ENCODE measurements at places on chromosomes 3 and 15.
A peak's percentile ranks its signal among the peaks of the same experiment; 100 is the strongest.

- no peak for DNase-seq
Measured at GRCh38 chr15:66866656-66867055, 164.6 kb downstream of the SMAD6 start.

- peak; percentile 86 for DNase-seq
Measured at GRCh38 chr3:4834403-4834866, 144.8 kb upstream of the BHLHE40 start.

DNA sequence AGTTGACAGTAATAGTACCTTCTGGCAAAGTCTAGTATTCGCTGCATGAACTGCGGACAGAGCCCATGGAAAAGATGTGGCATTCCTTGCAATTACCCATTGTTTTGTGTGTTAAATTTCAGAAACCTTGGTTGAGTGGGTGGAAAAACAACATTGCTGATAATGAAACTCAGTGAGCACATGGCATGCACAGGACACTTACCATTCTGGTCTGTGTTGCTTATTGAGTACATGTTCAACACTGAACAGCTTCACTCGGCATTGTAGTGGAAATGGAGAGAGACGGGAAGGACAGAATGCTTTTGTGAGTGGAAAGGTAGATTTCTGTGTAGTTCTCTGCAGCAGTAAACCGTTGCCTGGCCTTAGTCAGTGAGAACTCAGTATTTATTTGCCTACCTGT, 165.3 kb downstream of the FNDC3B start:
- DNase-seq, result no peak

DNA sequence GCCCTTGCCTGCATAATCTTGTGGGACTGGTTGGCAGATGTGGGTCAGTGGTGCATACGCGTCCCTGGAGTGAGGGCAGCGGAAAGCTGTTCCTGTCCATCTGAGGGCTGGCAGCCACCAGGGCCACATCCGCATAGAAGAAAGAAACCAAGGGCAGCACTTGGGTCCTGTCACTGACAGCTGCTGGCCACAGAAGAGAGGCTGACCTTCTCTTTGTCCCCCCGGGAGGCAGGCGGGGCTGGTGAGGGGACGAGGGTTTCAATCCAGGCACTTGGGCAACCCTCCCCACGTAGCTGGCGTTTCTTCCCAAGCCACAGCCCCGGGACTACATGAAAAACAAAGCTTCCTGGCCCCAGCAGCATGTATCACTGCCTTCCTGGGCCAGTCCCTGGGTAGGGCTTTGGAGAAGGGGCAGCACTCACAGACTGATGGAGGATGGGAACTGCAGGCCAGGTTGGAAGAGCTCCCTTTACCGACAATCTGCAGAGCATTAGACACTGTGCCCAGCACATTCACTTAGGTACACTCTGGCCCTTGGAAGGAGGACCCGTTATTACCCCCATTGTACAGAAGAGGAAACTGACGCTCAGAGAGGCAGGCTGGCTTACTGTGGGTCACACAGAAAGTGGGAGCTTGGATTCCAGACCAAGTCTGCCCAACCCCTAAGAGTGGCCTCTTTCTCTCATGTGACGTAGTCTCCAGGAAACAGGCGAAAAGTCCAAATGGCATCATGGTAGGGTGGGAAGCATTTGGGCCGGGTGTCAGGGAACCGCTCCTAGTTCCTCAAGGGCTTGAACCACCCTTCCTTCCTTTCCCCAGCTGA, 78.8 kb upstream of the SLC6A6 start:
- DNase-seq, result no peak

- no peak for DNase-seq
Measured at GRCh38 chr15:35519541-35520149, 26.3 kb downstream of the DPH6 start.

DNA sequence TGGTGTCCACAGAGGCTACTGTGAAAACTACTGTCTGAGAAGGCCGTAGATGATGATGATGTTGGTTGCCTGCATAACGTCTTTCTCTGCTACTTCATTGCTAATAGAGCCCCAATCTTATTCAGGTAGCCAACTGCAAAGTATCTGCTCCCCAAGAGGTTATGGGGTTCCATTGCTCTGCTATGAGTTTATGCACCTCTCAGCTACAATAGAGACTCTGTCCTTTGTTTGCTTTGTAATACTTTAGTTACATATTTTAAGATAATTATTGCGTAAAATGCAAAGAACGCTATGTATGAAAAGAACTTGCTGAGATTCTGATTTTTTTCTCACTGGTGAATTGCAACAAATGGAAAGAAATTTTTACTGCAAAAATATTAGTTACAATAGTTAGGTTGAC, 27.8 kb upstream of the GMPPB start:
- DNase-seq, result no peak

DNA sequence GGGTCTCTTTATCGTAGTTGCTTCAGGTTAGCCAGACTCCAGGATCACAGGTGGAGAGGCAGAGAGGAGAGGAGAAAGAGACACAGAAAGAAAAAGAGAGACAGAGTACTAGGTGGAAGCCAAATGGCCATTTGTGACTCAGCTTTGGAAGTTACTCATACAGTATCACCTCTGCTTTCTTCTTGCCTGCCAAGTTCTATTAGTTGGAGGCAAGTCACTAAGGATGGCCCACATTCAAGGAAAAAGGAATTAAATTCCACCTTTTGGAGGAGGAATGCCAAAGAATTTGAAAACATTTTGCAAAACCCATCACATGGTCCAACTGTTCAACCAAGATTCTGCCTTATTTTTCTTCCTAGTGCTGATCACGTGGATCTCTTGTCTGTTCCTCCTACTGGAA, 291.1 kb downstream of the CHL1 start:
- DNase-seq, result no peak

DNA sequence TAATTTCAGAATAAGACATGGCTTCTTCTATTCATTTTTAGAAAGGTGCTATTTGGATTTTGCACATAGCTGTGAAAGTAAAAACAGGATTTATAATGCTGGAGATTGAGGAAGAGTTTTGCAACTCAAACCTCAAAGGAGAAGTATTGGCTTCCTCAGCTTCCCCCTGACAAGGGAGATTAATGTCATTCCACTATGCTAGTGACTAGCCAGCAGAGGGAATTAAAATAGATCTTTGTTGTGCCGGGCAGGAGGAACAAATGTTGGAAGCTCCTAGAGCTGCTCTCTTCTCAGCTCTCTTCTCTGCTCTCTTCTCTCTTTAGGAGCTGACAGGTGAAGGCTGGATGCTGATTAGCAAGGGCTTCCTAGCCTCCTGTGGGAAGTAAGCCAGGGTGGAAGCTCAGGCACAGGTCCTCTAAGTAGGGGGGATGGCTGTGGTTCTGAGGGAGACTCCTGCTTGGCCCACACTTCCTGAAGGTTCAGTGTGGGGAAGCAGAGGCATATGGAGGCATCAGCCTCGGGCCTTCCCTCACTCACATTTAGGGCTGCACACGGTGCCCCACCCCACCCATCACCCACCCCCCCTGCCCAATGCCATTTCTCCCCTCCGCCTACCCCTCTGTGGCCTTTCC, 29.6 kb downstream of the CX3CR1 start:
- no peak for DNase-seq

- no peak for DNase-seq
Measured at GRCh38 chr3:188562144-188562543, 408.2 kb downstream of the LPP start.

DNA sequence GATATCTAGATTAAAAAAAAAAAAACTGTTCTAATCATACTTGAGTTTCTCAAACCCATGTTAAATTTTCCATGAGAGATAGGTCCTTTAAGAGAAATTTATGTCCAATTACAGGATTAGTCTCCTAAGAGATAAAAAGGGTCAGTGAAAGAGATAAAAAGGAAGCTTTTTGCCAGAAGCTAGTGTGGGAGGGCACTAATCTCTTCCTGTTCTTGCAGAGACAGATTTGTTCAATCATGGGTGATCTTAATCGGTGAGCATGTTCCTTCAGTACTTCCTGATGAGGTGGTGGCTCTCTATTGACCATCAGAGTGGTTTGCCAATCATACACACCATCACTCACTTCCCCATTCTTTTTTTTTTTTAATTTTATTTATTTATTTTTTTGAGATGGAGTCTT, 16.9 kb upstream of the LPP start:
- no peak for DNase-seq

- no peak for DNase-seq
Measured at GRCh38 chr15:31271224-31271635, 55.4 kb upstream of the KLF13 start.

DNA sequence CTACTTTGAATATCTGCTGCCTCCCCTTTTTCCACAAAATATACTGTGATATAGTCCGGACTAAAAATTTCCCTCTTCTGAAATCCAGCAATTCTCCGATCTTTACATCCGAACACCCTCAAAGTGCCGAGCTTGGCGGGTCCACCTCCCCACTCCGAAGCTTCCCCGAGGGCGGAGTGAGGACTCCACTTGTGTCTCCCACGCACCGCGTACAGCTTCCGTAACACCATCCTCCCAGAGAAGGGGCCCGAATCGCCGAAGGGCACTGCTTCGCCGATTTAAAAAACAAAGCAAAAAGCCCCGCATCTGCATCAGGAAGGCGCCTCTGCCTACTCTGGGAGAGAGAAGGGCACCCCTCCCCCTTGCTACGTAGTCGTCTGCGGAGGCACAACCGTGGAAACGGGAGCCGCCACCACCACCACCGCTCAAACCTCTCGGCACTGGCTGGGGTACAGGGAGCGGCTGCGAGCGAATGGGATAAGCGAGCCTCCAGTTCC, 551 bp downstream of the NCBP2 start:
- DNase-seq, result peak; percentile 25

DNA sequence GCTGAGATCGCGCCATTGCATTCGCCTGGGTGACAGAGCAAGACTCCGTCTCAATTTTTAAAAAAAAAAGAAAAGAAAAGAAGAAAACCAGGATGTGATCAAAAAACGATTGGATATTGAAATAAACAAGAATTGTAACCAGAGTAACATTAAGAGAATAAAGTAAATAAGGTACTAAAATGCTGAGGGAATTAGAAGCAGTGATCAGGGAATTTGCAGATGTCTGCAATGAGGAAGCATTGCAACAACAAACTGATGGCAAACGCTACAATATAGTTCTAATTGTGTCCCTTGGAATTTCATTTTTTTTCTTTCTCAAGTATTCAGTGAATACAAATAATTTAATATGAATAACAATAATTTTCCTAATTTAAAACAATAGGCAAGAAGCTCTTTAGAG, 1077.5 kb downstream of the TBL1XR1 start:
- no peak for DNase-seq

DNA sequence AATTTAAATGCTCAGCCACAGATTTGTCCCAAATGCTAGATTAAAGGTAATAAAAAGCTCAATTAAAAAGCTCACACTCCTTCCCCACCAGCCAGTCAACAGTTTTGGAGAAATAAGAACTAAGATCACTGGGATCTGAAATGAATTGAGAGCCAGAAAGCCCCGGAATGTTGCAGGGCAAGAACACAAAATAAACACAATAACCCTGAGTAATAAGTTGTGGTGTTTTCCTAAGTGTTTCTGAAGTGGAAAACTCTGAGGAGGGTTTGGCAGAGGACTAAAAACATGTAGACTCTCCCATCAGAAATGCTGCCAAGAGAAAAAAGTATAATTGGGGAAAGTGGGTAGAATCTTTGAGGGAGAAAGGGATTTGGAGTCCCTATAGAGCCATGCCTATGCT, 127.8 kb downstream of the ABI3BP start:
- DNase-seq, result no peak

DNA sequence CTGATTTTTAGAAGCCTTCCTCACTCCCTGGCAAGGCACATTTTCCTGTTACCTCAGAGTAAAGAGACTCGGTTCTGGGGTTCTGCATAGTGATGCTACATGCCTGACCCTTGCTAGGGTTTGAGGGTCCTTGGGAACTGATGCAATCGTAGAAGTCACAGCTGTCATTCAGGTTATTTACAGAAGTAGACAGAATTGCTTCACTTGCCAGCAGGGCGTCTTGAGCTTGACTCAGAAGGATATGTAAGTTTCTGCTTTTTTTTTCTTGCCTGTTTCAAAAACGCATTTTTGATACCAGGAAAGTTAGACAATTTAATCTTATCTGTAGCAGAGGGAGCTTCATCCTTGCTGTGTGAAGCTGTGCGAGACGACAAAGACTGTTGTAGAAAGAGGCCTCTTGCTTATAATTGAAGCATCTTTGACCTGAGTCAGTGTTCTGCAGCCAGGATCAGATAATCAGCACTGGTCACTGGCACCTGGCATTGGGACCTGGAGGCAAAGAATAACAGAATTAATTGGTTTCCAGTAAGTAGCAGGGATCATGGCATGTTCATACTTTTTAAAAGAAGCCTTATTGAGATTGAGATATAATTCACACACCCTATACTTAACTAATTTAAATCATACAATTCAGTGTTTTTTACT, 24.8 kb downstream of the CACNA1D start:
- no peak for DNase-seq

DNA sequence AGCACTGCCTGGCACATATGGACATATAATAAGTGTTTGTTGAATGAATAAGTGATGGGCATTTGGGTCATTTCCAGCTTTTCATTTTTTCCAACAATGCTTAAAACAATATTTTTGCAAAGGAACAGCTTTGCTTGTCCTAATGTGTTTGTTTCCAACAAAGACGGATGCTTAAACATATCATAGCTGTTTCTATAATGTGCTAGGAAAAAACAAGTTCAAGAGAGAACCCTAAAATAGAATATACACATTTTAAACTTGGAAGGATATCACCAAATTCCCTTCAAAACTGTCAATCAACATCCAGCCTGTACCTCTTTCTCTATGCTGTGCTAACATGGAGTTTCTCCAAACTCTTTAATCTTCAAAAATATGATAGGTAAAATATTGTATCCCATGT, 224.5 kb upstream of the WNT5A start:
- DNase-seq, result no peak

GRCh38 chr15:40344631-40345120, 3.9 kb upstream of the CCDC9B start:
- peak; percentile 81 for DNase-seq

DNA sequence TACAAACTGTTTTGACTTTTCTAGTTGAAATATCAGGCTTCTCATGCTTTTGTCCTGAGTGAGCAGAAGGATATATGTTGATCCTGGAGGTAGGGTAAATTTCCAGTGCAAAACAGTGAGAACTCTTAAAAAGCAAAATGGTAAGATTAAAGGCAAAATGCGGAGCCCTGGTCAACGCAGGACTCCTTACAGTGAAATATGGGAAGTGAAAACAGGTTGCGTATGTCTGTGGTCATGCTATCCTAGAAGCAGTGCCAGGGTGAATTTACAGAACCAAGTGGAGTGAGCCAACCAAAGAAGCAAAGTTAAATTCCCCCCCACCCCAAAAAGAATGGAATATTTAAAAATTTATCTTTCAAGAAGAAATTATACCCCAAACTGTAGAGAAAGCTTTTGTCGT, 256.4 kb downstream of the NR2F2 start:
- DNase-seq, result no peak

- no peak for DNase-seq
Measured at GRCh38 chr3:23405081-23405480, 202.0 kb downstream of the UBE2E2 start.

DNA sequence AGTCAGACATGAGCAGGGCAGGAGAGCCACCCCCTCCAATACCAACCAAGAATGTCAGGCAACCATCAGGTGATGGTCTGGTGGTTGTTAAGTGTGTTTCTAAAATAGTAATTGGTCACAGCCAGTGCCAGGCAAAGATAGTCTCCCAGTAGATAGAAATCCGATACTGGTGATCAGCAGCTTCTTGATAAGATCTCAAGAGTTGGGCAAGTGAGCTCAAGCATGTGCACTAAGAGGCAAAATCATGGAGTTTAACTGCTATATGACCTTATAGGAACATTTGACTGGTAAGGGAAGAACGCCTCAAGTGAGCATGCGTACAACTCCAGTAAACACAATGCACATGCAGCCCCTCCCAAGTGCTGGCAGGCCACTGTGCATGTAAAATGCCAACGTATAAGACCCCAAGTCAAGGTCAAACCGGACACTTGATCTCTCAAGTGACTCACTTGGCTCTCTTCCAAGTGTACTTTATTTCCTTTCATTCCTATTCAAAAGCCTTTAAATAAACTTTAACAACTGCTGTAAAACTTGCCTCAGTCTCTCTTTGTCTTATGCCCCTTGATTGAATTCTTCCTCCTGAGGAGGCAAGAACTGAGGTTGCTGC, 36.0 kb upstream of the CBLB start:
- DNase-seq, result no peak
